ENCODE measurements at places on chromosomes 6 and 20. TPM values are rescaled to one million over a fixed set of nuclear protein-coding genes. Genes with fewer than 3 reads are reported as not detected.

The SULF2 gene
- total RNA-seq = 95.4 TPM

The MAK gene
- not detected for total RNA-seq

The MRPS18B gene
- total RNA-seq = 48.1 TPM

The PKHD1 gene
- total RNA-seq = 0.32 TPM

The EYA2 gene
- total RNA-seq = 2.3 TPM

The GTSF1L gene
- total RNA-seq = not detected

The PCMT1 gene
- 67.6 TPM for total RNA-seq

The NECAB3 gene
- 24.2 TPM for total RNA-seq

The ZC3H12D gene
- total RNA-seq = 4.7 TPM

The COL12A1 gene
- 41.5 TPM for total RNA-seq

The PHACTR1 gene
- 4.0 TPM for total RNA-seq

The SOBP gene
- 0.45 TPM for total RNA-seq

The TRPC4AP gene
- total RNA-seq = 57.2 TPM

The PTP4A1 gene
- total RNA-seq = 46.8 TPM

The TCF15 gene
- not detected for total RNA-seq

The HLA-DQA1 gene
- 10.5 TPM for total RNA-seq

The TRIM38 gene
- 5.3 TPM for total RNA-seq

The MEI4 gene
- not detected for total RNA-seq

The ADGRF5 gene
- total RNA-seq = 4.4 TPM

The ZSCAN26 gene
- total RNA-seq = 5.0 TPM

The VWA7 gene
- 1.8 TPM for total RNA-seq

The ZBTB12 gene
- total RNA-seq = 1.9 TPM

Data from suprapubic skin (tissue), 4 donors.